ENCODE measurements at places on chromosomes 1 and 21.

- DNase-seq: no peak
Measured at GRCh38 chr1:170377896-170378634, 153.9 kb upstream of the GORAB start.

DNA sequence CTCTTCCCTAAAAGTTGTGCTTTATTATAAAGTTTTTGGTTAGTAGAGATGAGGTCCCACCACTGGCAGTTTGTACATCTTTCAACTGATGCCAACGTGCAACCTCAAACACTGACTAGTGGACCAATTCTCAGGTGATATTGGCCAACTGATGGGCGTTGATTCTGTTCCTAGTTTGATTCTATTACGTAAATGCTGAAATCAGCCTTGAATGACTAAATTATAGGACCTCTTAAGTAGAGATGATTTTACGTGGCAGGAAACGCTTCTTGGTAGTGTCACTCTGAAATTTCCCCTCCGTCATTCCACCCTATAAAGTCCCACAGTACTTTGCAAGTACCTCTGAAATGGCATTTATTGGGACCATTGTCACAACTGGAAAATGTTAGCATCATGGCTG is 8.8 kb upstream of the FNDC7 start:
- DNase-seq: no peak

DNA sequence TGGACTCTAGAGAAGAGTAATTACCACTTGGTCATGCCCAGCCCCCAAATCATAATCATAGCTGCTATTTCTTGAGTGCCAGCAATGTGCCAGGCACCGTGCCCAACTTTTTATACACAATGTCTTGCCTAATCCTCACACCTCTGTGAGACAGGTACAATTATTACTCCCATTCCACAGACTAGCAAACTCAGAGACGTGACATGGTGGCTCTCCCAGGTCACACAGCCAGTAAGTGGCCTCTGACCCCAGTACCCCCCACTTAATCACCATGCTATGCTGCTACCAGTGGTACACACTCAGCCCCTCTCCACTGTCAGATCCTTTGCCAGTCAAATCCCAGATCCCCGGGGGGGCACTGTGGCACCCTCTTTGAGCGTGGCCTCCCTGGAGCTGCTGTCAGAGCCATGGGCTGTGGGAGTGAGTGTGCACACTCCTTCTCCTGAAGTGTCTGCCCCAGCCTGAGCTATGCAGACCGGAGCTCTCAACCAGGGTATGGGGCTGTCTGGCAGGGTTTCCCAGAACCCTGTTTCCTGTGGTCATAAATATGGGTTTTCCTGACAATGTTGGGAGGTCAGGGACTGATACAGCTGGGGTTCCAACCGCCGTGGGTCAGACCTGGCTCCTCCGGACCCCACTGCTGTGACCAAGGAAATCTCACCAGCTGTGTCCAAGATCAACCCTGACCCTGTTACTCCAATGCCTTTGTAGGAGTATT is 51.8 kb downstream of the LACTBL1 start:
- DNase-seq: no peak

DNA sequence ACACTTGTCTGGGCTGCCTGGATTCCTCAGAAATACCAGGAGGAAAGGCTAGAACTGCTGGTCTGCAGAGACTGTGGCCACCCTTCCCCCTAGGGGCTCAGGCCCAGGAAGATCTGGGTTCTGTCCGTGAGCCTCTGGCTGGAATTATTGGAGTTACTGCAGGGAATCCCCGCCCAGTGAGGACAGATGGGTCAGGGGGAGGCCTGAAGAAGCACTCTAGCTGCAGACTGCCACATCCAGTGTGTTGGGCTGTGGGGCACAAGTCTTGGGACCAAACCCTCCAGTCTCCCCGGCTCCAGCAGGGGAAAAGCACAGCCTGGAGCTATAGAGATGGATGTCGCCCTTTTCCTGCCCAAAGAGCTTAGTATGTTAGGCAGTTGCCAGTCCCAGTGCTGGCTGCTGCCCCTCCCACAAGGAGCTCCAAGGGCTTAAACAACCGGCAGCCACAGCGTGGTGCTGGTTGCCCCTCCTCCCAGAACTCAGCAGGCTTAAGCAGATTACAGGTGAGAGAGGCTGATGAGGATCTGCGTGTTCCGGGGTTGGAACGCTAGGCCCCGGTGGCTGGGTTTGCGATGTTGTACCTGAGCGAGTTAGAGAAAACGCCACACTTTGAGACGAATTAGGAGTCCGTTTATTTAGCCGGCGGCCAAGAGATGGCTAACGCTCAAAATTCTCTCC is 255.5 kb upstream of the LRRC7 start:
- no peak for DNase-seq

DNA sequence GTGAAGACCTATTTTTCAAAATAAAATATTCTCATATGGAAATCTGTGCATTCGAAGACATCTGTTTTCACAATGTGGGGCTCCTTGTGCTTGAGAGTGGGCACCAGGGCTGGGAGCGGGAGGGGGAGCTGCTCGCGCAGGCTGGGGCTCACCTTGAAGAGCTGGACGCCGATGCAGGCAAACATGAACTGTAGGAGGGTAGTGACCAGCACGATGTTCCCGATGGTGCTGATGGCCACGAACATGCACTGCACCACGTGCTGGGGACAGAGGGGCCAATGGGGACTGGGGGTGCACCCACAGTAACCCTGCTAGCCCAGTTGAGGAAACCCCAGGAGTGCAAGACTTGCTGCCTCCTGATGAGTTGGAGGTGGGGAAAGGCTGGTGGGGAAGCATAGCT is 42.2 kb upstream of the KIF21B start:
- no peak for DNase-seq

GRCh38 chr1:20469406-20470076 is 16.5 kb downstream of the CAMK2N1 start:
- no peak for DNase-seq

- DNase-seq: no peak
Measured at GRCh38 chr21:32574946-32575925, 10.1 kb downstream of the TCP10L start.

DNA sequence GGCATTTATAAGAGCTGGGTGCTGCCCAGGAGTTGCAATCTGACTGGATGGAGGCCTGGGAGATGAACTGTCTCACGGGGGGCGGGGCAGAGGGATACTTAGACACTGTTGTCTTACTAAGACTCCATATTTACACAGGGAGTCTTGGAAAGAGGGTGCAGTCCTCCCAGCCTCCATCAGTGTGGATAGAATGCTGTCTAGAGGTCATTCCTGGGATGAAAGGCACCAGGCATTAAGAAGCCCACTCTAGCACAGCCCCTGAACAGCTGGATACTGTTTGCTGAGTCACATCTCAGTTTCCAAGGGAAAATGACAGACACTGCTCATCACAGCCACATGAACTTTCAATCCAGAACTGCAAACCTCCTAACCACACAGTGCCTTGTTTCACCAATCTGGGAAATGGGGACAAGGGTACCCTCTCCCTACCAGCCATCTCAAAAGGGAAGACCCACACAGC is 43.3 kb downstream of the SSBP3 start:
- DNase-seq: no peak

DNA sequence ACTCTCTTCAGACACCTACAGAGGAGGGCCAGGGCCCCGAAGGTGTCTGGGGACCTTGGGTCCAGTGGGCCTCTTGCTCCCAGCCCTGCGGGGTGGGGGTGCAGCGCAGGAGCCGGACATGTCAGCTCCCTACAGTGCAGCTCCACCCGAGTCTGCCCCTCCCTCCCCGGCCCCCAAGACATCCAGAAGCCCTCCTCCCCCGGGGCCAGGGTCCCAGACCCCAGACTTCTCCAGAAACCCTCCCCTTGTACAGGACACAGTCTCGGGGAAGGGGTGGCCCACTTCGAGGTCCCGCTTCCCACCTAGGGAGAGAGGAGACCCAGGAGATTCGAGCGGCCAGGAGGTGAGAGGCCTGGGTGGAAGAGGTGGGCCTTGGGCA is 3.7 kb downstream of the ADAMTSL4 start:
- DNase-seq: no peak

GRCh38 chr1:221908573-221908972 is 166.7 kb upstream of the DUSP10 start:
- DNase-seq: no peak

DNA sequence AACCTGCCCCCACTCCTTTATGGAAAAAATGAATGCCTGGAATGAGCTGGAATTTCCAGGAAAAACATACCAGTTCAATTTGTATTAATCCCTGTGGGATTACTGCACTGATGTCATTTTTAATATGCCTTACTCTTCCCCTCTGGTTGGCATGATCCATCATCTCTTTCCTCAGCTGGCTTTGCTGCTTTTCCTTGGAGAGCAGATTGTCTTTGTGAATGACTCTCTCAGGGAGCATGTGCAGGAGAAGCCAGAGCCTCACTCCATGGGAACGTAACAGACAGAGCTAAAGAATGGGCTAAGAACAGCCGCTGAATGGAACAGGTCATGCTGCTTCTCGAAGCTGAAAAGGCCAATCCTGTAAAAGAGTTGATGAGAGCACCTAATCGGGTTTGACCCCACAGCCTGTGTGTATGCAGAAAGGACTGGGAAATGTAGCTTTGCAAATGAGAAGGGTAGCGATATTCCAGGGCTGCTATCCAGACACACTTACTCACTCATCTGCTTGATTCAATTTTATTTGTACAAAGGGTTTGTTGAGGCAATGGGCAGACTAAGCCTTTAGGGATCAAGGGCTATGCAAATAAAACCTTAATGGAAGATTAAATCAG is 20.7 kb downstream of the PHC2 start:
- no peak for DNase-seq

DNA sequence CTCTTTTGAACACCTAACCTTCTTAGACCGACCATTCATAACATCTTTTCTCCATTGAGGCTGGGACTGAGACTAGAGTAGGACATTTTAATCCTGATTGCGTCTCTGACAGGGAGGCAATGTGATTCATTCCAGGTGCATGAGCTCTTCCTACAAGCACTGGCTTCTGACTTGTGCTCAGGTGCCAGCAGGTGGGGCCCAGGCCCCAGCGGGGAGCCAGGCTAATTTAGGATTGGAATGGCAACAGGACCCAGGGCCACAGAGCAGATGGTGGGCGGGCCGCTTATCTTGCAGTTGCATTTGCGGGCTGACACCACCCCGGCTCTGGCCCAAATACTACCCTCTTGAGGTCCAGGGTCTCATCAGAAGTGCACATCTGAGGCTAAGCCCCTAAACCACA is 4.1 kb downstream of the GPA33 start:
- no peak for DNase-seq

DNA sequence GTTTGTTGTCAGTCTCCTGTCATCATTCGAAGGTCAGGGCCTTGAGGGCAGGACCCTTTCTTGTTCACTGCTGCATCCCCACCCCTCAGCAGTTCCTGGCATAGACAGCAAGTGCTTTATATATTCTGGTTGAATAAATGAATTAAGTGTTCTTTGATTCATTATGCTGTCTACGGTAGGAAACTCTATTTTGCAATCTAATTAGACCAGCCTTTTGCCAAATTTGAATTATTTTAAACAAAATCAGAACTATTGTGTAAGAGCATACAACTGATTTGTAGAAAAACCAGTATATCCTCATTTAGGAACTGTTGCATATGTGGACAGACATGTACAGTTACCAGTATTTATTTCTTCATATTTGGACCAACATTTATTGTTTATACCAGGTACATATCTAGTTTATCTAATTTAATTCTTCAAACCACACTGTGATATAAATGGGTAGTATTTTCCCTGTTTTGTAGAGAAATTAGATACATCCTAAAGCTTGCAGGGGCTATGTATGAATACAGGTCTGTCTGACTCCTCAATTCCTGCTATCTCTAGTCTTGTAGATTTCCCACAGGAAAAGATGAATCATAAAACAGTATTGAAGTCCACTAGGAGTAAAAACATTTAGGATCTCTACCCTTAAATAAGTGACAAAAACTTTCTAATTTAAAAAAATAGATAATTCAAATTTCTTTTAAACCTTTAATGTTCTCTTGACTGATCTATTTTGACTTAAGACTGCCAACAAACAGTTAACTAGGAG is 10.4 kb downstream of the MGST3 start:
- no peak for DNase-seq

DNA sequence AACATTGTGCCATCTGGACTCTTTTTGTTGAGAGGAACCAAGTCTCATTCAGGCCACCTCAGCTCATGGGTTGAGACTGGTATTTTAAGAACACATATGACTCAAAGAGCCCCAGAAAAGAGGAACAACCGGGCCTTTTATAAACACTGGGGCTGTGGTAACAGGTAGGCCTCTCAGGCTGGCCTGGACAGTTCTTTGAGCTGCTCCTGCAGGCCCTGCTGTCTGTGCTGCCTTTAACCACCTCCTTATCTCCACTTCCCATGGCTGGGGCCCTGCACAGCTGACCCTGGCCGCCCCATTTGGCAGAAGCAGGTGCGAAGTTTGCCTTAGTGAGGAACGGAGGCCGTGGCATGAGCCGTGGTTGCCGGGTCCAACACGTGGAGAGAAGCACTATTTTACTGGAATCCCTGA is 163.3 kb downstream of the RHOU start:
- peak; percentile 72 for DNase-seq
